ENCODE measurements at places on chromosomes 7 and 10. TPM values are rescaled to one million over a fixed set of nuclear protein-coding genes. Genes with fewer than 3 reads are reported as not detected.

PPP1R3C gene
- not detected for total RNA-seq

BHLHA15 gene
- total RNA-seq = not detected

AOAH gene
- total RNA-seq = 48.8 TPM

TSPAN14 gene
- 104 TPM for total RNA-seq

HOXA1 gene
- total RNA-seq = 0.28 TPM

PSD gene
- 2.9 TPM for total RNA-seq

C7orf33 gene
- total RNA-seq = not detected

CPEB3 gene
- 3.8 TPM for total RNA-seq

GPR158 gene
- not detected for total RNA-seq

GRCh38 chr10:116733566-116733965 lies 8.8 kb downstream of the HSPA12A start:
- no peak overlapping the region for H3K27ac ChIP-seq
- H3K27me3 ChIP-seq = peaks cover 13% of the 10 kb centered on the region
- H3K4me3 ChIP-seq = no peak overlapping the region

- peaks cover 10% of the 10 kb centered on the region for H3K27me3 ChIP-seq
- peaks cover 3% of the 10 kb centered on the region for H3K36me3 ChIP-seq
- H3K4me3 ChIP-seq = no peak overlapping the region
- H3K27ac ChIP-seq = no peak overlapping the region
- H3K4me1 ChIP-seq = peaks cover 14% of the 10 kb centered on the region
- DNase-seq = no peak
Measured at GRCh38 chr7:134741907-134742635, 37.4 kb upstream of the CALD1 start.

GRCh38 chr10:49083261-49083660 lies 32.1 kb downstream of the VSTM4 start:
- peaks cover 5% of the 10 kb centered on the region for H3K36me3 ChIP-seq
- no peak overlapping the region for H3K27ac ChIP-seq
- no peak overlapping the region for H3K4me3 ChIP-seq
- no peak for DNase-seq

DNA sequence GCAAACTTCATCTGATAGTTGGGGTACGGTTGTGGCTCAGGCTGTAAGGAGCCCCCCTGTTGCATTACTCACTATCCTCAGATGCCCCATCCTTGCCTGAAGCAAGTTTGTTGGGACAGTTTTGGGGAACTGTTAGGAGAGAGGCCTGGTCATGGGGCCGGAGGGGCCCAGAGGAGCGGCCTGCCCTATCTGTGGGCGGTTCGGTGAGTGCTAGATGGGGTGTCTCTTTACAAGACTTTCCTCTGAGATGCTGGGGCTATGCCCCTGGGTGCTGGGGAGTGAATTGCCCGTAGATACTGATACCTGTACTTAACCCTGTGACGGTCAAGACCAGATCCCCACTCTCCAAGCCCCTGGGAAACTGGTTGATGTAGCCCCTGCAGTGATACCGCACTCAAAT lies 12.4 kb downstream of the CUX1 start:
- no peaks in the 10 kb centered on the region for H3K4me1 ChIP-seq
- no peak for DNase-seq
- no peak overlapping the region for H3K27ac ChIP-seq
- peaks cover 1% of the 10 kb centered on the region for H3K36me3 ChIP-seq
- H3K27me3 ChIP-seq = no peaks in the 10 kb centered on the region
- no peak overlapping the region for H3K4me3 ChIP-seq

DNA sequence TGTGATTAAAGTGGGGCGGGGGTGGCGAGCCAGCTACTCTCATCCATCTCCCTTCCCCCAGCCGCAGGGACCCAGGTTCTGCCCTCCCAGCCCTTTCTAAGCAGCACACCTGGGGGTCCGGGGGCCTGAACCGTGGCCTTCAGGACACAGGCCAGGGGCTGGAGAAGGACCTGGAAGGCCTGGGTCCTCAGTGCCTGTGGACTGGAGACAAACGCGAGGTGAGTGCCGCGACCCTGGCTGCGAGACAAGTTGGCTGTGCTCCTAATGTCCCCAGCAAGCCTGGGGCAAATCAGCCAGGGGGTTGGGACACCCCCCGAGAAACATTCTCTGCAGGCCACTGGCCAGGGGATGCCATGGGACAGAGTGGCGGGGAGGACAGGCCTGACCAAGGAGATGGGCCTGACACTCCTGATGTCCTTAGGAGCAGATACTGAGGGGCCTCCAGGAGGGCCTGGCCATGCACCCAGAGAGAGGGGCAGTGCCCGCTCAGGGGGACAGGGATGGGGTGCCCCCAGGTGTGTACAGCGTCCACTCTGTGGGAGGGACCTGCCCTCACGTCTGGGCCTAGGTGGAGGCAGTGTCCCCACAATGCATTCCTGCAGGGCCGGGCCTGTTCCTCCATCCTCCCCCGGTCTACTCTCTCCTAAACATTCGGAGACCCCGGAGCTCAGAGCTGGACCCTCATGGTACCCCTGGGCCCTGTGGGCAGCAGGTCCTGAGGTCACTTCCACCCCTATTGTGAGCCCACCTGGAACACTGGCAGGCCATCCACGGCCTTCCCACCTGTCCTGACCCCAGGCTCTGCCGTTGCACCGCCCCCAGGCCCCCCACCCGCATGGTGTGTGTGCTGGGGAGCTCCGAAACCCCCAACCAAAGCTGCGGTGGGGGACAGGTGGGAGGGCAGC lies 13.1 kb downstream of the BRAT1 start:
- H3K4me3 ChIP-seq = no peak overlapping the region
- DNase-seq = no peak
- H3K27me3 ChIP-seq = no peaks in the 10 kb centered on the region
- H3K4me1 ChIP-seq = no peaks in the 10 kb centered on the region
- H3K36me3 ChIP-seq = peaks cover 8% of the 10 kb centered on the region
- no peak overlapping the region for H3K27ac ChIP-seq

- no peak for DNase-seq
- no peak overlapping the region for H3K27ac ChIP-seq
- no peak overlapping the region for H3K4me3 ChIP-seq
- peaks cover 3% of the 10 kb centered on the region for H3K4me1 ChIP-seq
- no peaks in the 10 kb centered on the region for H3K27me3 ChIP-seq
Measured at GRCh38 chr7:55983537-55983936, 19.2 kb downstream of the NIPSNAP2 start.

DNA sequence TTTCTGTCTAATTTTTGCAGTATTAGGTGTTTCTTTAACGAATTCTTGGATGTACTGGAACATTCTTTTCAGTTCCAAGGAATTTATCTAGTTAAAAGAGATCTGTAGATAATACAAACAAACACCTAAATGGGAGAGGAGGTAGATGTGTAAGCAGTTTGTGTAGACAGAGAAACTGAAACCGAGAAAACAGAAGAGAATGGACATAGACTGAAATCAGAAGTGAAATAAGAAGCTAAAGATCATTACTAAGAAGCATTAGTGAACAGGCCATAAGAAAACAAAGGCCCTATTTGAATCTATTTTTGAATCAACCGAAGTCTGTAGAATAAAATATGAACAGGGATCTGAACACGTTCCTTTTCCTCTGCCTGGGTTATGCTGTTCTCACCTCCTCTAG lies 26.5 kb upstream of the TMEM229A start:
- no peak overlapping the region for H3K4me3 ChIP-seq
- no peaks in the 10 kb centered on the region for H3K36me3 ChIP-seq
- no peak for DNase-seq
- H3K27ac ChIP-seq = no peak overlapping the region
- no peaks in the 10 kb centered on the region for H3K4me1 ChIP-seq
- H3K27me3 ChIP-seq = no peaks in the 10 kb centered on the region

DNA sequence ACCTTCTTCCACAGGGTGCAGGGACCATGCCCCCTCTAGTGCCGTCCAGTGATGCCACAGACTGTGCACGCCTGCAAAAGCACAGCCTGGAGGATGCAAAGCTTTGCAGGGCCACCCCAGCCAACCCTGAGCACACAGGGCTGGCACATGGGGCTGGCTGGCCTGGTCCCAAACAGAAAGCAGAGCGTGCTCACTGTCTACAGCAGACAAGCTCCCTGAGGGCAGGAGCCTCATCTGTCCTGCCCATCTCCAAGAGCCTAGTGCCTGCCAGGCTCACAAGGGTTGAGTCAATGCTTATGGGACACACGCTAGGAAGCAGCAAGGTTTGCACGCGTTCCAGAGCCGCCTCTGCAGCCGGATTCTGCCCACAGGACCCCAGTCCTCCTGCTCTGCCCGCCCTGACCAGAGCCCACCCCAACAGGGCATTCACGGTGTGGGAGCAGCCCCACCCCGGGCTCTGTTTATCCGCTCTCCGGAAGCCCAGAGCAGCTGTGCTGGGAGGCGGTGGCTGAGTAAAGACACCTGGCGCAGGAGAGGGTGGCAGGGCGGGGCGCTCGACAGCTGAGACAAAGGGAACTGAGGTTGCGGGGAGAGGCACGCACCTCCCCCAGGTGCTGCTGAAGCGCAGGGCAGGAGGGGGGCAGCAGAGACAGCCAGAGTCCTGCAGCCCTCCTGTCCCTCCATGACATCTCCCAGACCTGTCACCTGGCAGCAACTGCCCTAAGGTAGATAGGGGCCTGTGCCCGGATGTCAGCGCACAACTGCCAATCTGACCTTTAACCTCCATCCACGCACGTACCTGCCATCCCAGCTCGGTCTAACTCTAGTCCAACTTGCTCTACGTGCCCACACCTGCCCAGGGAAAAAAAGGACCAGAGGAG lies 4.3 kb downstream of the KCNH2 start:
- no peaks in the 10 kb centered on the region for H3K36me3 ChIP-seq
- no peak for DNase-seq
- H3K4me1 ChIP-seq = peaks cover 20% of the 10 kb centered on the region
- H3K27ac ChIP-seq = no peak overlapping the region
- H3K27me3 ChIP-seq = peaks cover 26% of the 10 kb centered on the region
- H3K4me3 ChIP-seq = peak overlapping the region; percentile 77

- no peak for DNase-seq
- H3K27ac ChIP-seq = no peak overlapping the region
- H3K4me3 ChIP-seq = no peak overlapping the region
Measured at GRCh38 chr10:126140746-126141273, 244.4 kb downstream of the FANK1 start.

DNA sequence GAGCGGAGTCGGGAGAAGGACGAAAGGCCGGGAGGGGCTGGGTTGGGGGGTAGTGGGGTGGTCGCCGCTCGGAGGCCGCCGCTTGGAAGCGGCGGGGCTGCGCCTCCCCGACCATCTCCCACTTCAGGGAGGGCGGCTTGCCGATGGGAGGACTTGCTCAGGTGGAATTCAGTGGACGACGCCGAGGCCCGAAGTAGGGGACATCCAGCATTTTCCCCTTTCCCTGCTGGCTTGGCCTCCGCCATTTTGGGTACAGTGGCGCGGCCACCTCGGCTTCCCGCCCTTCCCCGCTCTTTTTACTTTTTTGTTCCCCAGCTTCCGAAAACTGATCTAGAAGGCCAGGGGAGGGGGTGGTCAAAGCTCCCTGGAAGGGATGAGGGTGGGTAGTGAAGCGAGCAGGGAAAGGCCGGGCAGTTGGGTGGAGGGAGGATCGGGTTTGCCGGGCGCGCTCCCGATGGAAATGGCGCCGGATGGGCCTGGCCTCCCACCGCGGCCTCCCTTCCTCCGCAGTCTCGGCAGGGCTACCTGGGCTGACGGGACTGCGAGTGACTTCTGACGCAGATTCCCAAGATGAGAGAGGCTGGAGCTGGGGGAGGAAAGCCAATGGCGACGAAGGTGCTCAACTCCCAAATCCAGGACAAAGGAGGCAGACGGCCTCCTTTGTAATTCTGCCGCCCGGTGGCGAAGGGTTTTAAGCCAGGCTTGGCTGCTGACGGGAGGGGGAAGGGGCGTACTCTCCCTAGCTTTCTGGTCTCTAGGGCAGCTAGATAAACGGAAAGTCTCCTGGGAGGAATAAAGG lies at the start of gene PBLD:
Gene PBLD, minus strand, starts transcription at position 670 of the 799 bp plus-strand sequence. CDS start 26,084 bp downstream, outside the sequence.
- H3K36me3 ChIP-seq = peaks cover 36% of the 10 kb centered on the region
- DNase-seq = peak; percentile 74
- peaks cover 41% of the 10 kb centered on the region for H3K4me1 ChIP-seq
- peak within 1 kb of the TSS; percentile 99 for H3K4me3 ChIP-seq

GRCh38 chr10:11274452-11274851 lies 256.8 kb downstream of the CELF2 start:
- no peak for DNase-seq
- H3K27ac ChIP-seq = no peak overlapping the region
- H3K36me3 ChIP-seq = peaks cover 88% of the 10 kb centered on the region

- H3K27ac ChIP-seq = no peak overlapping the region
- DNase-seq = no peak
- no peaks in the 10 kb centered on the region for H3K4me1 ChIP-seq
- no peaks in the 10 kb centered on the region for H3K27me3 ChIP-seq
- H3K4me3 ChIP-seq = no peak overlapping the region
Measured at GRCh38 chr10:98957801-98958200, 277.9 kb downstream of the HPSE2 start.

GRCh38 chr10:24136070-24136469 lies 72.9 kb upstream of the KIAA1217 start:
- no peak overlapping the region for H3K4me3 ChIP-seq
- no peaks in the 10 kb centered on the region for H3K27me3 ChIP-seq
- no peak overlapping the region for H3K27ac ChIP-seq
- H3K36me3 ChIP-seq = no peaks in the 10 kb centered on the region
- H3K4me1 ChIP-seq = no peaks in the 10 kb centered on the region
- no peak for DNase-seq

GRCh38 chr7:38704041-38704547 lies 72.9 kb upstream of the AMPH start:
- no peak overlapping the region for H3K27ac ChIP-seq
- H3K4me1 ChIP-seq = peaks cover 1% of the 10 kb centered on the region
- DNase-seq = no peak
- no peaks in the 10 kb centered on the region for H3K36me3 ChIP-seq
- no peak overlapping the region for H3K4me3 ChIP-seq

GRCh38 chr7:121071132-121071531 lies 82.6 kb downstream of the CPED1 start:
- H3K27ac ChIP-seq = no peak overlapping the region
- no peaks in the 10 kb centered on the region for H3K4me1 ChIP-seq
- H3K27me3 ChIP-seq = peaks cover 25% of the 10 kb centered on the region
- no peak overlapping the region for H3K4me3 ChIP-seq
- no peak for DNase-seq

GRCh38 chr7:82559193-82559805 lies 115.7 kb upstream of the CACNA2D1 start:
- H3K36me3 ChIP-seq = no peaks in the 10 kb centered on the region
- DNase-seq = no peak
- no peak overlapping the region for H3K27ac ChIP-seq
- no peak overlapping the region for H3K4me3 ChIP-seq
- H3K27me3 ChIP-seq = no peaks in the 10 kb centered on the region

DNA sequence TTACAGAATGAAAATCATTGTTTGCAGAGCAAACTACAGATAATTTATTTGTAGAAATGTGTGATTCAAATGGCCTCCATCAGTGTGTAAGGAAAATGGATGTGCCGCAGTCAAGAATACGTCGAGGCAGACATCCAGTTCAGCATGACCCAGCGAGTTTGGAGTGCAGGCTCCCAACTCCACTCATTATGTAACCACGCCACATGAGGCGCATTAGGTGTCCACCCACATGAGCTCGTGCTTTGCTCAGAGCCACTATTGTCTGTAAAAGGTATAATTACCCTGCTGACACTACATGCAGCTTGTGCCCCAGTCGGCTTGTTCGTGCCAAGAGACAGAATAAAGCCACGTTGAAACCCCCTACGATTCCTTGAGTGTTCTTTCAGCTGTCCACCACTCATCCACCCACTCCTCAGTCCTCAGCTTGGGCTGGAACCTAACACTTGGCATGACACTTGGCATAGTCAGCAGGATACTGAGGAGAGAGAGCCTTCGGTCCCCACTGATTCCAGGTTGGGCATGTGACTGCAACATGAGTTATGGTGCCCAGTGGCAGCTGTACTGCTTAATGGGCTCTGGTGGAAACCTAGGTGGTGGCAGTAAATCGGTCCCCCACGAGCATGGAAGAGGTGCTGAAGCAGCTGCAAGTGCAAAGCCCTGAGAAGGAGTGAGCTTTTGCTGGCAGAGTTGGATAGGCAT lies 102.7 kb downstream of the BICC1 start:
- no peaks in the 10 kb centered on the region for H3K27me3 ChIP-seq
- no peaks in the 10 kb centered on the region for H3K4me1 ChIP-seq
- no peak overlapping the region for H3K27ac ChIP-seq
- no peak overlapping the region for H3K4me3 ChIP-seq

All from activated CD8-positive, alpha-beta memory T cell treated with anti-CD3 and anti-CD28 coated beads, Interleukin-2, amount 10 ng/mL, durations not matched to agents 7 days and 5 days (primary cell).